Hematopoietic multipotent progenitor cell treated with erythropoietin and hydrocortisone succinate and interleukin-3 and kit ligand, for 4 days (in vitro differentiated cells): ENCODE measurements at places on chromosomes 16 and 17.

- no peak for DNase-seq
These were observed 195.2 kb upstream of the KIF2B start for GRCh38 chr17:53627511-53627910.

GRCh38 chr16:82229800-82230619, 60.0 kb upstream of the MPHOSPH6 start:
- peak; percentile 79 for DNase-seq

DNA sequence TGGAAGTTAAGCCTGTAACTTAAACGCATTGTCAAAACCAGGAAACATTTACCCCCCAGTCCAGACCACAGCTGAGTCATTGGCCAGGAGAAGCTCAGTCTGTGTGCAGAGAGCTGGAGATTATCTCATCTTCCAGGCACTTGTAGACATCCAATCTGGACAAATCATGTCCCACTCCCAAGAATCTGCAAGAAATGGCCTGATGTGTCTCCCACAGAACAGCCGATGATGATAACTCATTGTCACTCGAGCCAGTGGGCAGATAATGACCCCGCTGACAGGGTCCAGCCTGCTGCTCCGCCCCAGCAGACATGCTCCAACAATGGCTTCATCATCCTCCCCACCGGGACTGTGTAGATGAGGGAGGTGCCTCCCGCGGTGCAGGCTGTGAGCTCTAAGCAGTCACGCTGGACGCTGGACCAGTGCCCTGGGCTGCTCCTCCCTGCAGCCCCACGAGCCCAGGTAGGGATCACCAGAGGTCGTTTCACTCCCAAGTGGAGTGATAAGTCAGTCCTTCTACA, 322.5 kb downstream of the C16orf95 start:
- peak; percentile 40 for DNase-seq

- DNase-seq, result peak; percentile 89
These were observed 8.9 kb downstream of the CALB2 start for GRCh38 chr16:71367241-71367976.

GRCh38 chr16:76653390-76654026, 376.3 kb downstream of the CNTNAP4 start:
- DNase-seq, result peak; percentile 67

GRCh38 chr17:55264645-55265298, at the start of gene HLF:
Gene HLF, plus strand, starts transcription at chr17:55264960. Its CDS starts 525 bp downstream, at chr17:55265485.
- DNase-seq, result peak; percentile 92

- DNase-seq, result peak; percentile 47
These were observed 9.7 kb upstream of the ARL2BP start for GRCh38 chr16:57235128-57236021.

DNA sequence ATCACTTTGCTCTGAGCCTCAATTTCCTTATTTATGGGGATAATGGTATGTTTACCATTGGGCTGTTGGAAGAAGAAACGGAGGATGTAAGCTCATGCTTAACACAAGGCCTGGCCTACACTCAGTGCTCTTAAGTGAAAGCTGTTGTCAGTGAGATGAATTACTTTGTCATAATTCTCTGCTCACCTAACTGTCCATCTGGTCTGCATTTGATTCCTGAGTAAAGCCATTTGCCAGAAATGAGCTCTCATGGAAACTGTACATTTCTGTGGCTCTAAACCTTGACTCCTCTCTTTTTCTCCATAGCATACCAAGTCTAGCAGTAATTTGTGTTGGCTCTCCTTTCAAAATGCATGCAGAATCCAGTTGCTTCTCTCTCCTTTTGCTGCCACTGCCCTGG, 445.7 kb downstream of the UTP18 start:
- DNase-seq, result no peak

GRCh38 chr17:31291820-31292219, 5.2 kb downstream of the OMG start:
- no peak for DNase-seq

DNA sequence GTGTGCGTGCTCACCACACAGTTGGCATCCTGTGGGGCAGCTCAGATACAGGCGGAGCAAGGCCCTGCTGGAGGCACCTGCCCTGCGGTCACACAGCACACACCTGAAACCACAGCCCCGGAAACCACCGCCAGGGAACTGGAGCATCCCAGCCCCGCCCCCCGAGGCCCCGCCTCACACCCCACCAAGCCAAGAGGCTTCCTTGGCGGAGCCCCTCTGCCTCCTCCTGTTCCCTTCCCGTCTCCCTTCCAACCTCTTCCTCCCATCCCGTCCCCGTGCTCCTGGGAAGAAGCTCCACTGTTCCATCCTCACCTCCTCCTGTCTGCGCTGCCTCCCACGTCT, 205.5 kb downstream of the NTN1 start:
- DNase-seq, result no peak

DNA sequence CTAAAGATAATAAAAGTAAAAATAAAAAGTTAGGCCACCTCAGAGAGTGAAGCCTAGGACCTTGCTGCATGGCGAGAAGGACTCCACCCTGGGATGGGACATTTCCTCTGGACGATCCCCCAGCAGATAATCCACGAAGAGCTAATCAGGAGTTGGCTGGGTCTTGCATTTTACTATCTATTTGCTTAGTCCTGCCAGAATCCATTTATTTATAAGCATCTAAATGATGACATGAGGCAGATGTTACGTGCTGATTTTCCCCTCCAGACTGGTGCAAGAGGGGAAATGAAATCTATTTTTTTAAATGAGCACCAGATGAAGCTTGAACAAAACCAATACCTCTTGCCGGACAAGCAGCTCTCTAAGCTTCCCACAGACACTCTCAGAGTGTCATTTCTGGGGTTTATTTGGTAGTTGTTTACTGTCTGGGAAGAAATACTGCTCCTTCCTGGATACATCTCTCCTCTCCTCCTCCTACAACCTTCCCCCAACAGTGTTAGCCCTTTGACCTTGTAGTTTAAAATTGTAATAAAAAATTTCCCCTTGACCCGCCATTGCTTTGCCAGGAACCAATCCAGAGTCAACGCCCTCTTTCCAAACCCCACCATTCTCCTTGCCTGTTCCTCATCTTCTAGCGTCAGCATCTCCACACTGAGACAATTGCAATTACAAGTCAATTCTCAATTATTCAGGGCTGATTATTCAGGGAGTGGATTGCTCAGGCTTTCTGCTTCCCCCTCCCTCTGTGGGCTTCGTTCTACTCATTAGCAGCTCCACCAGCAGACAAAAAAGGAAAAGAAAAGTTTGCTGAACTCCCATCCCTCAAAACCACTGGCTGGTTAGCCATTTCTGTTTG, 63.0 kb downstream of the GSG1L start:
- no peak for DNase-seq

GRCh38 chr17:59676716-59677115, 30.5 kb downstream of the PTRH2 start:
- DNase-seq, result no peak

DNA sequence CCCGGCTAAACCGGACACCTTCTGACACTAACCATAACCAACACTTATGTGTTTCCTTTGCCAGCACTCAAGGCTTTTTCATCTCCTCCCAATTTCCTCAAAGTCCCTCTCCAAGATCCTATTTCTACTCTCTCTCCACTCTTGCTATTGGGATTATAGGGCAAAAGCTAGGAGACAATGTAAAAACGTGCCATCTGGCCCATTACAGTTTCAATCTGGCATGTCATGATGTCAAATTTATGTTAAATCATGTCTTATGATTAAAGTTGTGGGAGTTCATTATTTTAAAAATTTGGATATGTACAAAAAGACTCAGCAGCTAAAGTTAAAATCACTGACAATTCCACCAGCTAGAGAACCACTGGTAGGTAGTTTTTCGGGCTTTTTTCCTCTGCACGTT, 77.3 kb downstream of the ZFHX3 start:
- DNase-seq, result no peak

DNA sequence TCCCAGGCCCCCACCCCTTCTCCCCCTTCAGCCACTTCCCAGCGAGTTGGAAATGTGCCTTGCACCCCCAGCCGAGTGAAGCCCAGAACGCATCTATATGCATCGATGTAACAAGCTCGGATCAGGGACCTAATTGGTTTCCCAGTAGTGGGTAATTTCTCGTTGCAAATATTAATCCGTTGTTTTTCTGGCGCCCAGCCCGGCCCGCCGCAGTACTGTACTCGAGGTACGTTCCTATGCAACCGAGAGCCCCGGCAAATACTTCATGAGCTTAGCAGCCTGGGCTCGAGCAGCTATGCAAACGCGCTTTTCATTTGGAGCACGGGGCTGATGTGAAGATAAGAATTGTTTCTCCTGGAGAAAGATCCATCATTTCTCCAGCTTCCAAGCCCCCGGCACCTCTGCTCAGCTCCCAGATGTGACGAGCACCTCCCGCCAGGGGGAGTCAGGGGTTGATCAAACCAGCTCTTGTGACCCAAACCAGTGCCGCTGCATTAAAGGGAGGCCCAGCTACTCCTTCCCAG, 229.8 kb downstream of the KATNIP start:
- DNase-seq, result no peak

DNA sequence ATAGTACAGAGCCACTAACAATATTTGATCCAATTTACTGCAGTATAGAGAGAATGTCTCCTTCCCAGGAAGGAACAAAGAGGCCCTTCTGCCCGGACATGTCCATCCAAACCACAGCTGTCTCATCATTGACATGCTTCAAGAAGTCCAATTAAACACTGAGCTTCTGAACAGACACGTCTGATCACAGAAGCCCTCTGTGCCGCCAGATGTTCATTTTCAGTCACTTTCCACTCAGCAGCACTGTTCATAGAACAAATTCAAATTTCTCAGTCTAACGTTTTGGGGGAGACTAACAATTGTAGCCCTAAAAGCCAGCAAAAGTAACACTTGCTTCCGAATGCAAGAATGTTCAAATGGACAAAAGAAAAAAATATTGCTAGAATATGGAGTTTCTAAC, 15.3 kb downstream of the ZC3H7A start:
- no peak for DNase-seq

DNA sequence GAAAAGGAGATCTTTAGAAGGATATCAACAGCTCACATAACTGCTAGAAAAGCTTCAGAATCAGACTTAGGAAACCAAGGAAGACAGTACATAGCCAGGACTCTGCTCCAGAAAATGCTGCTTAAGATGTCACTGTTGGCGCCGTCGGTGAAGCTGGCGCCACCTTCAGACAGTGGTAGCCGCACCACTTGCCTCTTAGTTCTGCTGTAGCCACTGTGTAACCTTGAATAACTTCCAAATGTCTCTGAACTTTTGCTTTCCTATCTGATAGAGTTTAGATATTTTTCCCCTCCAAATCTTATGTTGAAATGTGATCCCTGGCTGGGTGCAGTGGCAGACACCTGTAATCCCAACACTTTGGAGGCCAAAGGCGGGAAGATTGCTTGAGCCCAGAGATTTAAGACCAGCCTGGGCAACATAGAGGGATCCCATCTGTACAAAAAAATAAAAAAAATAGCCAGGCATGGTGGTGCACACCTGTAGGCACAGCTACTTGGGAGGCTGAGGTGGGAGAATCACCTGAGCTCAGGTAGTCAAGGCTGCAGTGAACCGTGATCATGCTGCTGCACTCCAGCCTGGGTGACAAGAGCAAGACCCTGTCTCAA, 6.3 kb upstream of the USP31 start:
- peak; percentile 54 for DNase-seq

DNA sequence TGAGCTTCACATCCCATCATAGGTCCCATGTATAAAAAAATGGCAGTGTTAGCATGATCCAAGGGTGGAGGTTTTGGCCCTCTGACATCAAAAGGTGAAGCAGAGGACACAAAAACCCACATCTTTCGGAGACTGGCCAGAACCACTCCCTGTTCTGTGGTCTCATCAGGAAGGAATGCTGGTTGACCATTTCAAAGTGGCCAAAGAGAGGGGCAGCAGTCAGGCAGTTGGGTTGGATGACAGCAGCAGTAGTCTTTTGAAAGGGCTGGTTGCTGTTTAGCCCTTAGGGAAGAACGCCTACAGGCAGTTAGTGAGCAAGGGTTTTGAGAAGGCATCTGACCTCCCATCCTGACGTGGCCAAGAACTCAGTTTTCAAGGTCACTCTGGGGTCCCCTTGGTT, 40.5 kb downstream of the LCMT1 start:
- no peak for DNase-seq

GRCh38 chr17:68534695-68535088, 22.5 kb downstream of the PRKAR1A start:
- DNase-seq, result no peak

DNA sequence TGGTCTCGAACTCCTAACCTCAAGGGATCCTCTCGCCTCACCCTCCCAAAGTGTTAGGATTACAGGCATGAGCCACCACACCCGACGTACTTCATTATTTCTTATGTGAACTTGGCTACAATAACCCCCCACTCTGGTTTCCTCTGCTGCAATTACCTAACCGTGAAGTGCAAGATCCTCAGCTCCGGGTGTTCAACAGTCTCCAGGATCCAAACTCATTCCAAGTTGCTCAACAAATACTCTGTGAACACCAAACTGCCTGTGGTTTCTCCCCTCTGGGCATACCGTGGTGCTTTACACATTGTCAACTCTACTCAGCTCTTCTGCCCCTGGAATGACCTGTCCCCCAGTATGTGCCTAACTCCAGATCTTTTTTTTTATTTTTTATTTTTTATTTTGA, 6.8 kb upstream of the SULT1A1 start:
- DNase-seq, result no peak

GRCh38 chr16:1923299-1924034, 5.3 kb upstream of the HS3ST6 start:
- DNase-seq, result peak; percentile 41

GRCh38 chr16:83914091-83914710, 15.3 kb downstream of the MLYCD start:
- DNase-seq, result no peak

DNA sequence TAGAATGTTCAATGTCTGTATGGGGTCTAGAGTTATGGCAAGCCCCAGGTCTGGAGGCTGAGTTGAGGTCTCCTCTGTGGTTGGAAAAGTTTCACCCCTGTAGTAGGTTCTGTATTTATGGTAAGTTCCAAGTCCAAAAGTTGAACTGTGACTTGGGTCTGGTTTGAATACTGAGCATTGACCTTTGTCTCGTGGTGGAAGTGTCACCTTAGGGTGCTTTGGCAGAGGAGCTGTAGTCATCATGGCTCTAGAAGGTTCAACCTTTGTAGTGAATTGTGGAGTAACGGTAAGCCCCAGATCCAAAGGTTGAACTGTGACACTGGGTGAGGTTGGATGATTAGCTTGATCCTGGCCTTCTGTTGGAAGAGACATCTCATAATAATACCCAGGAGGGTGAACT, 17.6 kb downstream of the RDM1 start:
- DNase-seq, result no peak

DNA sequence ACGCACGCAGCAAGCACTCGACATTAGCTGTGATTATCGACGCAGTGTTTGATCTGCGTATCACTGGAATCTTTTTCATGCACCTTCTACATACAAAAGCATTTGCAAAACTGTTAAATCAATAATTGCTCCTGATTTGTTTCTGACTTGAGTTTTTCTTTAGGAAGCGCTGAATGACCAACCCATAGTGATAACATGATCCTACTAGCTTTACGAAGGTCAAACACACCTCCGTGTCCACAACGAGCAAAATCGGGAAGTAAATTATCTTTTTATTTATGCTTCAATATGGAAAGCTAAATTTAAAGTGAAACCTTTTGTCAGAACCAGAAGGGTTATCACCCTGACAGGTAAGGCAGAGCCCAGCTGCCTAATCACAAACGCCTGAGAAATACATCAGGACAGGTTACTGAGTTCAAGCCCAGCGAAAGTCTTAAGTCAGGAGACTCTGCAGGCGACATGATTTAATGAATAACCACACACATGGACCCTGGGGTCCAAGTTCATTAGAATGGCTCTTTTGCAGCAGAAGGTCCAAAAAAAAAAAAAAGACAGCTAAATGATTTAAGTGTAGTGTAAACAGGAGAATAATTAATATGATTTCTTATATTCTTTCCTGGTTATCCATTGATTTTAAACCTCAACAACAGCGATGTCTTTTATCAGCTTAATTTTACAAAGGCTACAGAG, 104.2 kb downstream of the ADCY9 start:
- no peak for DNase-seq
